ENCODE measurements at places on chromosomes 4 and X. TPM values are rescaled to one million over a fixed set of nuclear protein-coding genes. Genes with fewer than 3 reads are reported as not detected.

DRD5 gene
- not detected for total RNA-seq

NUDT10 gene
- 23.9 TPM for total RNA-seq

HOPX gene
- 2.8 TPM for total RNA-seq

CPEB2 gene
- 1.3 TPM for total RNA-seq

PAGE2B gene
- total RNA-seq = not detected

- no peak for DNase-seq
These were observed 58.7 kb upstream of the DHX15 start for GRCh38 chr4:24642981-24643547.

- no peak for DNase-seq
These were observed 655.0 kb upstream of the LCORL start for GRCh38 chr4:18676526-18676915.

- no peak for DNase-seq
These were observed 145.6 kb upstream of the RBPJ start for GRCh38 chr4:26175006-26175786.

- DNase-seq = no peak
These were observed 26.0 kb downstream of the OCRL start for GRCh38 chrX:129566073-129566472.

- no peak for DNase-seq
These were observed 42.7 kb upstream of the PHEX start for GRCh38 chrX:21989384-21989783.

DNA sequence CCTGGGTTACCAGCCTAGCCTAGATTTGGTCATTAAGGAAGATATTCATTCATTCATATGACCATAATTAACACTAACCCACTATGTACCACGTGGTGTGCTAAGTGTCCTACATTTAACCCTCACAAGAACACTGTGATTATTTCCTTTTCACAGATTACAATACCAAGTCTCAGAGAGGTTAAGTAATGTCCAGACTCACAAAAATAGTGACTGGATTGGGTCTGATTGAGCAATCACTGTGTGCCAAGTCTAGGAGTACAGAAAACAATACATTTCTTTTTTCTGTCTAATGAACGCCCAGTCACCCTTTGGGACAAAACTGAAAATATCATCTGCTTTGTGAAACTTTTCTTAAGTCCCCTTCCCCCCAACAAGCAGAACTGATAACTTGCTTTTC, 7.6 kb upstream of the DLG3 start:
- no peak for DNase-seq

- DNase-seq = no peak
These were observed 301.6 kb downstream of the ARHGAP24 start for GRCh38 chr4:85776579-85776978.

DNA sequence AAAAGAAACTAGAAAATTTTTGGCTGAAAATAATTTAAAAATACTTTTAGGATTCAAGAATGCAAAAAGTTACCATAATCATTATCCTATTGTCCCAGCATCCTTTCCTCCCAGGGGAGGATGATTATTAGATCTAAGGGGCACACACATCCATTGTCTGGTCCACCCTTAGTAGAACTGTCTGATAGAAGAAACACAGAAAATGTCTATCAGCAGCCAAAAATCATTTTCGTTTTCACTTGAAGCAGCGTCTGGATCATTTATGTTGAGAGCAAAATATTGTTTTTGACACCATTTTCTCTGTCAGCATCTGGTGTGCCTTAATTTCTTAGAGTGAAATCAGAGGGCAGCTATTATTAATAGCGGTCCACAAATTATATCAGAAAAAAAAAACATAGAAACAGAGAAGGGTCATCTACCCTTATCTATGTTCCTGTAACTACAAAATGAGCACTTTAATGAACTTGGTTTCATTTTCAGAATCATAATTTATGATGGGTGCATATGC, 446.3 kb downstream of the TRAM1L1 start:
- no peak for DNase-seq

- no peak for DNase-seq
These were observed 67.0 kb downstream of the HTRA3 start for GRCh38 chr4:8336412-8337075.

DNA sequence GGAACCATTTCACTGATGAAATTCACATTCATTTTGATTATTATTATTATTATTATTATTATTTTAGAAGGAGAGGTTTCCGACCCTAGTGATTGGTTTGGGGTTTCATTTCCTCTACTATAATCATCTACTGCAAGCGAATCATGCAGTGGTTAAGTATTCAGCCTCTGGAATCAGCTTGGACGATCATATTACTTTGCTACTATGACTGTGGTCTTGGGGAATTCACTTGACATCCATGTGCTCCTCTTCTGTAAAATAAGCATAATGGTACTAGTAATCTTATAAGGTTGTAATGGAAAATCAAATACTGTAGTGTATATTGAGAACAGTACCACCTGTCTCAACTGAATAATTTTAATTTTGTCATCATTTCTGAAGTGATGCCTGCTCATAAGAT, 132.1 kb upstream of the SLC4A4 start:
- no peak for DNase-seq

DNA sequence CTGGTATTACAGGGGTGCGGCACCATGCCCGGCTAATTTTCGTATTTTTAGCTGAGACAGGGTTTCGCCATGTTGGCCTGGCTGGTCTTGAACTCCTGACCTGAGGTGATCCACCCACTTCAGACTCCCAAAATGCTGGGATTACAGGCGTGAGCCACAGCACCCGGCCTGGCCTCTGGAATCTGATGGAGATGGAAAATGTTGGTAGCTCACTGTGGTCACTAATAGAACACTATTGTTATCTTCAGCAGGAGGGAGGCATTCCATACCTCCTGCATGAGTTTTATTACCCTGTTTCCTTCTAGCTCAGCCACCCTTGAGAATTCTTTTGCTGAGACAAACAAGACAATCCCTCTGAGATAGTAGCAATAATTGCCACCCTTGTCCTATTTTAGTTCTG, 105.0 kb downstream of the SHROOM3 start:
- no peak for DNase-seq
